ELR (cell line): ENCODE measurements at places on chromosomes 3 and 15.

DNA sequence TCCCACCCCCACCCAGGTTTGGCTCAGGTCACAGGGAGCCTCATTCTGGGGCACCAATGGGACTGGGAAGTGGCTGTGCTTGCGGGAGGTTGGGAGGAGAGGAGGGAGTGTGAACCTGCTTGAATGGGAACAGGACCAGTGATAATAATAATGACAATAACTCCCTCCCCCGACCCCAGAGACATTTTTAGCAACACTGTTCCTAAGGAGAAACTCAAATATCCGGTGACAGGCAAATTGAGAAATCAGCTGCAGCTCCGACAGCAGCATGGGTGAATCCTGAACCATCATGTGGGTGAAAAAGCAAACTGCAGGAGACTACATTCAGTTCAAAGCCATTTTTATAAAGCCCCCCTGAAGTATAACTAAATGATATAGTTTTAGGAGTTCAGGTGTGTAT is 11.6 kb upstream of the RPL29 start:
- DNase-seq: no peak

GRCh38 chr3:150653110-150653561 is 50.0 kb downstream of the SELENOT start:
- peak; percentile 15 for DNase-seq

DNA sequence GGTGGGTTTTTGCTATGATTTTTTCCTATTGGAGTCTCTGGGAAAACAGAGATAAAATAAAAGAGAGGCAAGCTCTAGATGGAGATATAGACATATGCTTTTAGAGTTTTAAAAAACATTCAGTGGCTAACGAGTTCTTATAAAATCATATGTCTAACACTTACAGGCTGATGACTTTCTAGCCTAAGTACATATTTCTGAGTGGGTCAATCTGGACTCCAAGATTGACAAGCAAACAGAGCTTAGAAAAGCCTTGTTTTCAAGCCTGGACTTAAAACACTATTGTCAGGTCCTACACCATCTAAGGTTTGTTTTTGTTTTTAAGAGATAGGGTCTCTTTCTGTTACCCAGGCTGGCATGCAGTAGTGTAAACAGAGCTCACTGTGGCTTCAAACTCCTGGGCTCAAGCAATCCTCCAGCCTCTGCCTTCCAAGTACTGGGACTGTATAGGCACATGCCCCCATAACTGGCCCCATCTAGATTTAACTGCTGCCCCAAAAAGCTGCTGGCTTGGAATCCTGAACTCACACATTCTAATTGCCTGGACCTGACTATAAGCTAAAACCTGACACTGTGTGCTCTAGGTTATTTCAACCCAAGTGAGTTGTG is 86.3 kb downstream of the FBXL22 start:
- DNase-seq: no peak

GRCh38 chr15:64144565-64145281 is 6.8 kb upstream of the SNX22 start:
- DNase-seq: no peak

GRCh38 chr3:181176601-181177000 is 187.1 kb upstream of the DNAJC19 start:
- peak; percentile 35 for DNase-seq

- no peak for DNase-seq
These were observed 27.1 kb downstream of the ITPR1 start for GRCh38 chr3:4520033-4520816.

DNA sequence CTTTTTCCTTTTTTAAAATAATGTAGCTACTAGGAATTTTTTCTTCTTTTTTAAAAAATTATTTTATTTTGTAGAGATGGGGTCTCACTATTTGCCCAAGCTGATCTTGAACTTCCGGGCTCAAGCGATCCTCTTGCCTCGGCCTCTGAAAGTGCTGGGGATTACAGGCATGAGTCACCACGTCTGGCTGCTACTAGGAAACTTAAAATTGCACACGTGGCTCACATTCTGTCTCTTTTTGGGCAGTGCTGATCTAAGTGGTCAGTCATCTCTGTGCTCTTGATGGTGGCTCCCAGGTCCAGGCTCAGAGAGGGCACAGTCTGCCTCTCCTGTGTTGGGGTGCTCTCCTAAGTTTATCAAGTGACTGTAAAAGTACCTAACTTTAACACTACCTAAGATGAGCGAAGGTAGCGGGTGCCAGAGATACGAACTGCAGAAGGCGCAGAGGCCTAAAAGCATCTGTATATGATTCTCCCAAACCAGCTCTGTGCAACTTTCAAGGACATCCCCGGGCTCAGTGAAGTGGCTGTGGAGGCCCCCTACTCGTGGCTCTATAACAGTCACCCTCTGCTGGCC is 52.9 kb upstream of the SEC13 start:
- DNase-seq: peak; percentile 75

GRCh38 chr3:187019542-187020072 is 89.3 kb downstream of the ST6GAL1 start:
- DNase-seq: no peak

DNA sequence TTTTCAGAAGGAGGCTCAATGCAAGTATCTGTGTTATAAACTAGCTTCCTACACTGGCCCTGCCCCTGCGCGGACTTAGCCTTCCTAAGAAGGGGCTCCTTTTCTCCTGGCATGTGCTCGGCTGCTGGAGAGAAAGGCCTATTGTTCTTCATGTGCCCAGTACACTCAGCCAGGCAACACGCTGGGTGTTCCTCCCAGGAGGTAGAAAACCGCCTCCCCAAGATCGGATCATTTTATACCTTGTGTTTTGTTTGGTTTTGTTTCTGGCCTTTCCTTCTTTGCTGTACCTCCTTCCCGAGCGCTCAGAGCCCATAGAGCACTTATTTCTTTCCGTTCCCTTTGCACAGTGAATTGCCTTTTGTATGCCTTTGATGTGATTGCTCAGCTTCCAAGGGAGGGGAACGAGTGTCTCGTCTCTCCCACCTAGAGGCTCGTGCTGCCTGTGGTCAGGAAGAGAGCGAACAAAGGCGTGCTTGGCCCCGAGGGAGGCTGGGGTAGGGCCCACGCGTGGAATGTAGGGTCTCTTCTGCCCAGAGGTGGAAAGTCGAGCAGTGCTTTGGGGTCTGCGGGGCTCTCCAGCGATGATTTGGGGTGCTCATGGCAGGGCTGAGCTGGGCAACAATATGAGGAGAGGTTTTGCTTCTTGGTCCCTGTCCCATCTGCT is 30.0 kb downstream of the CCNL1 start:
- DNase-seq: peak; percentile 36

- DNase-seq: peak; percentile 66
These were observed 28.8 kb upstream of the UBL7 start for GRCh38 chr15:74489518-74490338.

DNA sequence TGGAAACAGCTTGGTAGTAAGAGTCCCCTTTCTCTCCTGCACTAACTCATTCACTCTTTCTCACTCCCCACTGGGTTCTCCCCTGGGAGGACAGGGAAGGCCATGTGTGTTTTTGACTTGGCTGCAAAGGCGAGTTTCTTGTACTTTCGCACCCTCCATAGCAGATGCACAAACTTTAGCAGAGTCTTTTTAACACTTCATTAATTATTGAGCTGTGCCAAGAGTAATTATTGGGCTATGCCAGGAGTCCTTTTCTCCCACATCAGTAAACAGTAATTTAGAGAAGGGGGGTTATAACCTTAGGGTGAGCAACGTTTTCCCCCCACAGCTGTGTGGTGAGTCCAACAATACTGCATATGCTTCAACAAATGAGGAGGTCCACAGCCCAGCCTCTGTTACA is 224.4 kb upstream of the ATP11B start:
- DNase-seq: no peak

- no peak for DNase-seq
These were observed 10.0 kb downstream of the DUOX1 start for GRCh38 chr15:45139770-45140169.

DNA sequence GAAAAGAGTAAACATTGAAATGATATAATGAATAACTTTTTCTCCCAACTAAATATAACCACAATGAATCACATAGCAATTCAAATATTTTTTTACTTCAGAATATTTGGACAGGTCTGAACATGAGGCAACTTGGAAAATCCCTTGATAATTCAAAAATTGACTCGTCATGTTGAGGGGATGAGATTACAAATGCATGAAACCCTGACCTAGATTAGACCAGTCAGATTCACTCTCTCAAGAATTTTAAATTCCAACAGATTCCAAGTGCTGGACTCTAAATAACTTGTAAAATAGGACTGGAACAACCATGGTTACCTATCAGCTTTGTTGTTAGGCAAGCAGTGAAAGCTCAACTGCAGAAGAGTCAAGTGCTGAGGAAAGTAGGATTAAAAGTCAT is 317.5 kb downstream of the GBE1 start:
- DNase-seq: peak; percentile 15

DNA sequence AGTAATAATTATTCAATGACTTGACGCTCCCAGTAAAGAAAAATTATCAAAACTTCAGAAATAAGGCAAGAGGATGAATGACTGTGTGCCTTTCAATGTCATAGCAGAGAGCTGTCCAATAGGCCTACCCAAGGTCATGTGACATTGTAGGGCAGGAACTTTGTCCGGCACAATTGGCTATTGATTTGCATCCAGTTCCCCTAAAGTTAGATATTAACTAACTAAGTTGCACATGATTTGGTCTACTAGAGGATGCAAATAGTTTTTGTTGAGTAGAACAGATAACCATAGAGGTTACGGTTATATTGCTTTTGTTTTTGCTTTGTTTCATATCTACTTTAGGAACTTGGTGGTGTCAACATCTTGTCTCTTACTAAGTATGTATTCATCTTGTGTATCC is 127.9 kb upstream of the PFN2 start:
- DNase-seq: no peak

- no peak for DNase-seq
These were observed 31.2 kb downstream of the CASR start for GRCh38 chr3:122214711-122215110.

DNA sequence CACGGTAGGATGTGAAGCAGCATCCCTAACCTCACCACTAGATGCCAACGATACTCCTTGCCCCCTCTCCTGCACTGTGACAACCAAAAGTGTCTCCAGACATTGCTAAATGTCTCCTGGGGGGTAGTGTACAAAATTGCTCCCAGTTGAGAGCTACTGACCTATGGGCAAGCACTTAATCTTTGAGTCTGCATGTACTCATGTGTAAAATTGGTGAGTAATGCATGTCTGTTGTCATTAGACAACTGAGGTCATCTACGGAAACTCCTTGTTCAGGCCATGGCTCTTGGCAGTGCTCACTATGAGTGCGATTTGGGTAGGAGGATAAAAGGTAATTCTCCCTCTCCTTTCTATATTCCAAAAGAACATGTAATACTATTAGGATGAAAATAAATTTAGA is 29.2 kb downstream of the PDHB start:
- peak; percentile 80 for DNase-seq

DNA sequence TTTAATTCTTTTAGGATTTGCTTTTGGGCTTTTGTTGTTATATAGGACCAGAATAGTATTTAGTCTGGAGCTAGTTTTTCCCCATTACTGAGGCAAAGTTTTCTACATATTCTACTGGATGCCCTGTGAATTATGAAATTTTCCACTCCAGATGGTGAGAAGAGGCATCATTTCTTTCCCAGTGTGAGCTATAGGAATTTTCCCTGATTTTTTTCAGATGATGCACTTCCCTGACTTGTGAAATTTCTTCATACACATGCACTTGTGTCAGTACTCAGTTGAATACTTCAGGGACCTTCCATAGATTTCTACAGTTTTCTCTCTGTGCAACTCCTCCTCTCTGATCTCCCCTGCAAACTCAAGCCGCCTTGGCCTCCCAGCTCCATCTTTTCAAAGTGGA is 73.7 kb upstream of the SLCO2A1 start:
- no peak for DNase-seq

- no peak for DNase-seq
These were observed 65.9 kb upstream of the ARHGEF3 start for GRCh38 chr3:56867671-56868070.

GRCh38 chr3:88141458-88142083 is 8.2 kb upstream of the C3orf38 start:
- DNase-seq: peak; percentile 92

DNA sequence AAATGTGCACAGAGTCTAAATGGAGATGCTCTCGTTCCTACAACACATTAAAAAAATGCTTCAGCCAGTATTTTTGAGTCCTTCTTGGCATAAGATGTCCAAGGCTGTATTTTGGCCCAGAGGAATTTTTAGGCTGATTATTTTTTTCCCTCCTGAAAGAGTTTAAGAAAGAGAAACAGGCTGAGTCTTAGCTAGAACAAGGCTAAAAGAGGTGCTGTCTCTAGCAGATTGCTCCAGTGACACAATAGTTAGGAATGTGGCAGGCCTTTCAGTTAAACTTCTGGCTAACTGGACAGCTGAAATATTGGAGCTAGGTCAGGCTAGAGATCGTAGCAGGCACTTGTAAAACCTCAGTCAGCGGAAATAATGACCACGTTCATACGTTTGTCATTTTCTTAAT is 271.4 kb upstream of the RARB start:
- peak; percentile 32 for DNase-seq

GRCh38 chr3:88595026-88595425 is 445.3 kb downstream of the C3orf38 start:
- no peak for DNase-seq

DNA sequence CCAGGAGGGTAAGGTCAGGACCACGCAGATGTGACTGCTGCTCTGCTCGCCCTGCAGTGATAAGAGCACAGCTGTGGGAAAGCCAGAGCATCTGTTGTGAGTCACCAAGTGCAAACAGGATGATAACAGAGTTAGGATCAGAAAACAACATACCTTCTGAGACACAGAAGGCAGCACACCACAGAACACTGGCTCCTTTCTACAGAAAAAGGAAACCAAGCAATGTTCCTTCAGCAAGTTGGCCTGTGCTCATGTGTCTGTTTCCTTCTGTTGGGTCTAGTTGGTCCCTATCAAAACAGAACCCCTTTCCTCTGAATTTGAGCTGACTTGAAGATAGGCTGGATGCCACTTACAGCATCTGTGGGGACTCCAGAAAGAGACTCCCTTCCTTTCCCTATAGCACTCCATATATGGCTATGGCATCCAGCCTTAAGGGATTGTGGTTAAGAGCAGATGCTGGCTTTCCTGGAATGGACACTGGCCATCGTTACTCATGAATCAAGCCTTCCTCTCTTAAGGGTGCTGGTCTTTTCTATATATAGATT is 440.7 kb upstream of the THBS1 start:
- DNase-seq: peak; percentile 92

DNA sequence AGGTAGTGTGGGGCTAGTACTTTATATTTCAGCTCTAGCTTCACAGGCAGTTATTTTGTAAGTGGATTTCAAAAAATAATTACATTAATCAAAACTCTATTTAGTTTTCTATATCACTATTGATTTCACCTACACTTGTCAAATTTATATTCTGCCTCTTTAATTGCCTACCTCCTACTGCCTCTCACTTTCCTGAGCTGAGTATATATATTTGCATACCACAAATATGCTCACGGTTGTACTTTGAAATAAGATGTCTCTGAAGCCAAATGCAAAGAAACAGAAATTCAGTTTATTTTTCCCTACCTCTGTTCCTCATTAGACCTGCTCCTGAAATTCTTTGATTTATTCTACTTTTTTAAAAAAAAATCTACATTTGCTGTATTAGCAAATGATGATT is 309.3 kb upstream of the TGFBR2 start:
- no peak for DNase-seq
